ENCODE measurements at places on chromosomes 1 and 21.

- DNase-seq, result no peak
These were observed 48.1 kb downstream of the NGF start for GRCh38 chr1:115289940-115290339.

DNA sequence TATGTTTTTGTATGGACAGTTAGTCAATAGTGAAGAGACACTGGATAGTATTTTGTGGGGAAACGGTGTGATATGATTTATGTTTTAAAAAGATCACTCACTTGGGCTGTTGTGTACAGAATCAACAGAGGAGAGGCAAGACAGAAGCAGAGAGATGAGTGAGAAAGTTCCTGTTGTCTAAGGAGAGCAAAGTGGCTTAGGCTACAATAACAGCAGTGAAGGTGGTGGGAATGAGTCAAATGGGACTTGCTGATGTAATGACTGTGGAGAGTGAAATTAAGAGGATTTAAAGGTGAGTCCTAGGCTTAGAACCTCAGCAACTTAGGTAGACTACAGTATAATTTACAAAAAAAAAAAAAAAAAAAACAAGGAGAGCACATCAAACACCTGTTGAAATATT is 169.2 kb upstream of the HP1BP3 start:
- DNase-seq, result no peak

- DNase-seq, result peak; percentile 25
These were observed 26.1 kb downstream of the ETS2 start for GRCh38 chr21:38831526-38832467.

DNA sequence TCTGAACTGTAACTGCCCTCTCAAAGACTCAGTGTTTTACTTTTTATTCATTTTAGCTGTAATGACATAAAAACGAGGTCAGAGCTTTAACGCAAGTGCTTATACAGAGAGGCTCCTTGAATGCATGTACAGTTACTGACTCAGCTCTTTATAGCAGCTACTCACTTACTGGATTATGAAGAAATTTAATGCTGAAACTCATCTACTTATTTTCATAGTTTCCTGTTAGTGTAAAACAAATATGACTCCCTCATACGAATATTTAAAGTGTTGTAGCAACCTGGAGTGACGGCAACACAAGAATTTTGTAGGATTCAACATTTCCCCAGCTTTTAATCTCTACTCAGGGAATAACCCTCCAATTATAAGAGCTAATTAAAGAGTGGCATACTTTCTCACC is 32.7 kb downstream of the ADSS2 start:
- DNase-seq, result no peak

DNA sequence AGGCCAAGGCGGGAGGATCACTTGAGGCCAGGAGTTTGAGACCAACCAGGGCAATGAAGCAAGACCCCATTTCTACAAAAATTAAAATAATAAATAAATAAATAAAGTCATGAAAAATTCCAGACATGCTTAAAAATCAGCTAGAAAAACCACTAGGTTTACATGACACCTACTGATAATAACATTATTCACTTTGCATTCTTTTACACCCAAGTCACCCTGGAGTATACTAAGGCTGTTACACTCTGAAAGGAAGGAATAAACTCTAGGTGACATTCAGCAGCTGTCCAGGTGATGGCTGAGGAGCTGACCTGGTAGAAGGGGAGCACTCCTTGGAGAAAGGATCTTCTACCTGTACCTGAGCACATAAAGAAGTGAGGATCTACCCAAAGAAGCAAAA is 179.2 kb downstream of the ZNF281 start:
- no peak for DNase-seq

- DNase-seq, result no peak
These were observed 38.8 kb downstream of the ERI3 start for GRCh38 chr1:44316231-44316759.

DNA sequence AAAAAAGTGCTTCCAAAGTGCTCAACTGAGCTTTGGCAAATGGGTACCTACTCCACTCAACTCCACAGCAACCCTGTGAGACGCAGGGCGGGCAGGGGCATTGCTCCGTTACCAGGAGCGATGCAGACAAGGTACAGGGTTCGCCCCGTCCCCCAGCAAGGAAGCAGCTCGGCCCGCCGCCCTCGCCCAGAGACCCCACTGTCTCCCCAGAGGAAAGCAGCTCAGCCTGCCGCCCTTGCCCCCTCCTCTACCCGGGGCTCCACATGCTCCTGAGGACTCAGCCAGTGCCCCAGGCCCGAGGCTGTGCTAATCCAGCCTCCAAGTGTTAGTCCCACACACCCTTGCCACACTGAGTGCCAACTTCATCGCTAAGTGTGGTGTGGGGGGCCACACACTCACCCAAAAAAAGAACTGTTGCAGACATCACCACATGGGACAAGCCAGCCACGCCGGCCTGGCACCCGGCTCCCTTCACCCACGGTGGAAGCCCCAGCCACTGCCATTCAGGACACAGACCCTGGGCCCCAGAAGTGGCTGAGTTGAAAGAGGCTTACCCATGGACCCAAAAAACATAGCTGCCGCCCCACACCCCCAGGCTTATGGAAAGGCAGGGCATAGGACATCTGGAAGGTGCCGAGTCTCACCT is 26.3 kb downstream of the WDR4 start:
- DNase-seq, result no peak

DNA sequence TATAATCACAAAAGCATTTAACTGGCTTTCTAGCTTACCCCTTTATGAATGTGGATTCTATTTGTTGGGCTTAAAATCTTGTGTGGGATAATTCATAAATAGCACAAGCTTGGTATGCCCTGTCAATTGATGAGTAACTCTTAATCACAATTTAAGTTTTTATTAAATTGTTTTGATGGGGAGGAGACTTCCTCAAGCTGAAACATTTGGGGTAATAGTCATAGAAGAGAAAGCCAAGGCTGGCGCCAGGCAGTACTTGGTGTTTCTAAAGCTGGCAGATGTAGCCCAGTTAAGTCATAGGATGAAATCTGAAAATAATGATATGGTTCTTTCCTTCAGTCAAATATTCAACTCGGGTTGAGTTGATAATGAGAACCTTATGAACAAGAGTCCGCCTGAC is 167.2 kb downstream of the FMN2 start:
- DNase-seq, result no peak

DNA sequence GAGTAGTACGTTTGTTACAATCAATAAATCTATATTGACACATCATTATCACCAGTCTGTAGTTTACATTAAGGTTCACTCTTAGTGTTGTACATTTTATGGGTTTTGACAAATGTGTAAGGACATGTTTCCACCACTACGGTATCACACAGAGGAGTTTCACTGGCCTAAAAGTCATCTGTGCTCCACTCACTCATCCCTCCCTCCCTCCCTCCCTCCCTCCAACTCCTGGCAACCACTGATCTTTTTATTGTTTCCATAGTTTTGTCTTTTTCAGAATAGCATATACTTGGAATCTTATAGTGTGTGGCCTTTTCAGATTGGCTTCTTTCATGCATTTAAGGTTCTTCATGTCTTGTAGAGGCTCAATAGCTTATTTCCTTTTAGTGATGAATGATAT is 44.1 kb upstream of the RHOU start:
- DNase-seq, result no peak

- no peak for DNase-seq
These were observed 19.1 kb upstream of the CD101 start for GRCh38 chr1:116982319-116983004.

GRCh38 chr21:15495965-15496364 is 233.8 kb upstream of the USP25 start:
- no peak for DNase-seq

- no peak for DNase-seq
These were observed 42.4 kb upstream of the GADD45A start for GRCh38 chr1:67642629-67643028.

- no peak for DNase-seq
These were observed 386.8 kb downstream of the KCNH1 start for GRCh38 chr1:210747112-210747511.

GRCh38 chr1:13766592-13767564 is 66.9 kb downstream of the PRDM2 start:
- DNase-seq, result no peak

DNA sequence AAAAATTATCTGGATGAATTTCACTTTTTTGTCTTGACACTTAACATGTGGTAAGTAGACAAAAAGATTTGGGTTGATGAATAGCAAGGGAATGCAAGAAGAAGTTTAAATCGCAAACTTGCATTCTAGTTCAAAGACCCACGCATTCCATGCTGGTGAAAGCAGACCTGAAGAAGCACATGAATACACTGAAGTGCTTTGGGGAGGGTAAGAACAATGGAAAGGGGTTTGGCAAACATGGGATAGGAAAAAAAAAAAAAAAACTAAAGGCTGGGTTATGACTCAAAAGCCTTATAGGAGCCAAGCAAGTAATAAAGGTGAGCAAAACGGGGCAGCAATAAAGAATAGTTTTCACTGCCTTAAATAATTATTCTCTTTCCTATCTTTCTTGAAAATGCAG is 450.2 kb downstream of the LMO4 start:
- no peak for DNase-seq

GRCh38 chr1:10253755-10254154 is 43.4 kb downstream of the KIF1B start:
- DNase-seq, result no peak

GRCh38 chr1:22121421-22121911 is 21.4 kb downstream of the WNT4 start:
- no peak for DNase-seq

- no peak for DNase-seq
These were observed 187.6 kb upstream of the NRIP1 start for GRCh38 chr21:15252431-15252830.

DNA sequence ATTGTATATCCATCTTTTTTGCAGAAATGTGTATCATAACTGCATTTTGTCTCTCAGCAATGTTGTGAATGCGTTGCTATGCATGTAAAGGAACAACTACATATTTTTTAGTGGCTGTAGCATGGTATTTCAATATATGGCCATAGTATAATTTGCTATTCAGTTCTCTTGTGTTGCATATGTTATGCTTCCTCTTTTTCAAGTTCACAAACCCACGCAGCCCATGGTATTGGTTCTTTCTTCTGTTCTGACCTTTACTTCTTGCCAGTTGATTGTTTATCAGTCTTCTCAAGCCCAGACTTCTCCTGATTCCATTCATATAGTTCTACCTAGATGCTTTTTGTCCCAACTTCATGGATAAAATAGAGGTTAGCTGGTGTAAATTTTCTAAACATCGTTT is 6.1 kb downstream of the SLC22A15 start:
- no peak for DNase-seq

DNA sequence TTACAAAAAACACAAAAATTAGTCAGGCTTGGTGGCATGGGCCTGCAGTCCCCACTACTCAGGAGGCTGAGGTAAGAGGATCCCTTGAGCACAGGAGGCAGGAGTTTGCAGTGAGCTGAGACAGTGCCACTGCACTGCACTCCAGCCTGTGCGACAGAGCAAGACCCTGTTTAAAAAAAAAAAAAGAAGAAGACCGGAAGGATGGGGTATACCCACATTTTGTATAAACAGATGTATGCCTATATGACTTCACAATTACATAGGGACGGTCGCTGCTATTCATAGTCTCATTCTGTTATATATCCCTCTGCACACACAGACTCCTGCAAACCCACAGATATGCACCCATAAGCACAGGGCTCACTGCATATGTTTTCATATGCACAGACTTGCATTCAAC is 12.7 kb downstream of the LCK start:
- peak; percentile 28 for DNase-seq

GRCh38 chr1:163412221-163412620 is 90.5 kb downstream of the NUF2 start:
- DNase-seq, result no peak

GRCh38 chr1:29649189-29650040 is 413.1 kb downstream of the PTPRU start:
- DNase-seq, result no peak

DNA sequence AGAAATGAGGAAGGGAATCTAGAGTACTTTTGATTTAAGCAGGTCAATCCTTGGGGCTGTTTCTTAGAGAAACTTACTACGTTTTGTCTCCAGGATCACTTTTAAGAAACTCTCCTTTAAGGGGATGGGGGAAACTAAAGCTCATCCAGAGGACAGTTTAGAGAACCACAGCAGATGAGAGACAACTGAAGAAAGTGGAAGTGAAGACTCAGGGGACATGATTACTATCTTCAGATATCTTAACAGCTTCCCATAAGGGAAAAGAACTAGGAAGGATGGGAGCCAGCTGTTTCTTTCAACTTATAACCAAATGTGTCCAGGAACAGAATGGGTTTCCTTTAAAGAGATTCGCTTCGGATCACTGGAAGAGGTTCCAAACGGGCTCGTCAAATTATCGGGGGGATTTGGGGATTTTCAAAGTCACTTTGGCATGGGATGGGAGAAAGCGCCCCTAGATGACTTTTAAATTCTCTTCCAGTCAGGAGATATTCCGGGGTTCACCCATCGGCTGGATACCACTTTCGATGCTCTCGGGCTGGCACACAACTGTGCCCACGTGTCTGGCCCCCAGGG is 1.2 kb downstream of the SCMH1 start:
- DNase-seq, result no peak

- no peak for DNase-seq
These were observed 82.6 kb downstream of the C1orf21 start for GRCh38 chr1:184469396-184469795.

- peak; percentile 33 for DNase-seq
These were observed 241.8 kb downstream of the TRABD2B start for GRCh38 chr1:47755101-47755990.

DNA sequence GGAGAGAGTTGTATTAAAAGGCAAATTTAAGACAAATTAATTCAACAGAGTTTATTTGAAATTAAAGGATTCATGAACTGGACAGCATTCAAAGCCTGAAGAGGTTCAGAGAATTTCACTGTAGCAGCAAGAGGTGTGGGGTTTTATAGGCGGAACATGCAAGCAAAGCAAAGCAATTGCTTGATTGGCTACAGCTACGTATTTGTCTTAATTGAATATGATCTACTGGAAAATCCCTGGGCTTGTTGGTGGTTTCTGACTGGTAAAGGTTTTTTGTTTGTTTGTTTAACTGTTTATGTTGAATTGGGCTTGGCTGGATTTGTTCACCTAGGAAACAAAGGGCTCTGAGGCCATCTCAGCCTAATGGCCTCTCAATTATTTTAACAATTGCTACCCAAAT is 61.5 kb downstream of the KCNK1 start:
- DNase-seq, result no peak

GRCh38 chr1:56072310-56072709 is 507.1 kb downstream of the PLPP3 start:
- no peak for DNase-seq

- DNase-seq, result no peak
These were observed 48.0 kb downstream of the URB2 start for GRCh38 chr1:229674042-229674441.

DNA sequence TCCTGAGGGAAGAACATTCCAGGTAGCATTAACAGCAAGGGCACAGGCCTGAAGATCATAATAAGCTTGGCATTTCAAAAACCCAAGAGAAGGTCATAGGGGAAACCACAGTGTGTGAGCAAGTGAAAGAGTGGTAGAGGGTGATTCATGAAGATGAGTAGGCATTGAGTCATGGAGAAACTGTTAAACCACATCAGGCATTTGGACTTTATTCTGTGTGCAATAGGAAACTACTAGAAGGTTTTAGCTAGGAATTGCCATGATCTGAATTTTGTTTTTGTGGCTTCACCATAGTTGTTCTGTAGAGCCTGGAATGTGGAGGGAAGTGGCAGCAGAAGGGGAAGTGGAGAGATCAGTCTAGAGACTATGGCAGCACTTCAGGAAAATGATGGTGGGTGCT is 359.0 kb upstream of the PTBP2 start:
- no peak for DNase-seq

Measured in CD4-positive, alpha-beta T cell treated with Interleukin-6 at 100 ng/mL for 8 hours (primary cell).